ENCODE measurements at places on chromosomes 11 and 22. TPM values are rescaled to one million over a fixed set of nuclear protein-coding genes. Genes with fewer than 3 reads are reported as not detected.

DNA sequence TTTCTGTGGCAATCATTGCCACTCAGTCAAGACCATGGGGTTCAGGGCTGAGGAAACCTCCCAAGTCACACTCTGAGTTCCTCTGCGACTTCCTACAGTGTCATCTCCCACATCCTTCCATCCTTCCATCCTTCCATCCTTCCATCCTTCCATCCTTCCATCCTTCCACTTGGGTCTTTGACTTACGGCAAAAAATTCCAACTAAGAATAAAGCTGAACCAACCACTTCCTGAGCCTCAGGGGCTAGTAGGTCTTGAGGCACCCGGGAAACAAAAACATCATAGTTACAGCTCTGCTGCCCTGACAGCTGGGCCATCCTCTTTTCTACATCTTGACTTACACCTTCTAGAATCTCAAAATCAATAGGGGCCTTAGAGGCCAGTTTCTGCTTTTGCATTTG lies 32.1 kb downstream of the EHF start:
- no peak for ATAC-seq

GRCh38 chr11:78742430-78742829 lies 167.8 kb upstream of the NARS2 start:
- peak; percentile 88 for ATAC-seq

The KCNJ1 gene
- total RNA-seq = not detected

DNA sequence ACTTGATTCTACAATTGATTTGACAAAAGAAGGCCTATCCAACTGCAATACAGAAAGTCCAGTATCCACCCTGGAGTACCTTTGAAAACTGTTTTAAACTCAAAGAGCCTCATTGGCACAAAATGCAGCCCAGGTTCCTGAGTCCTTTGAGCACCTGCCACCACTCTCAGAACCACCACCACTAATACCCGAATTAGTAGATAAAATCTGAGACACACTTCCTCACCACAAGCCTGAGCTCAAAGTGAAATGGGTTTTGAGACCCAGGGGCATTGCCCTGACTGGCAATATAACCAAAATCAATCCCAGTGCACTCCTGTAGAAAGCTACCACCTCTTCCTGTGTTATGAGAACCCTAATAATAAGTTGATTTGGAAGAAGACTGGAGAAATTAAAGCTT lies 215.7 kb downstream of the CSNK2A3 start:
- no peak for ATAC-seq

The CBLIF gene
- total RNA-seq = not detected

The OR5A1 gene
- total RNA-seq = not detected

DNA sequence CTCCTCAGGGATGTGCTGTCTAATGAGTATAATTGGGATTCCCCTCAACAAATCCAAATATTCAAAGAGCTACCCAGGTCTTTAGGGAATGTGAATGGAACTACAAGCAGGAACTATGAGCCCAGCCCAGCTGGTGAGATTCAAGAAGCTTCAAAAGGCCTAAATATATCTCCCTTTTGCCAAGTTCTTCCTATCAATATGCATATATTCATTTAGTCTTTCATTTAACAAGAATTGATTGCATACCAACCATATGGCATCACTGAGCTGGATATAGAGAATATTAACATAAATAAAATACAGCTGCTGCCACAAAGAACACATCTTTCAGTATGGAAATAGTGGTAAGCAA lies 58.9 kb upstream of the PRSS23 start:
- no peak for ATAC-seq

- ATAC-seq = no peak
These were observed 1411.1 kb downstream of the BRD1 start for GRCh38 chr22:48416396-48417224.

The SLC29A2 gene
- total RNA-seq = 3.6 TPM

DNA sequence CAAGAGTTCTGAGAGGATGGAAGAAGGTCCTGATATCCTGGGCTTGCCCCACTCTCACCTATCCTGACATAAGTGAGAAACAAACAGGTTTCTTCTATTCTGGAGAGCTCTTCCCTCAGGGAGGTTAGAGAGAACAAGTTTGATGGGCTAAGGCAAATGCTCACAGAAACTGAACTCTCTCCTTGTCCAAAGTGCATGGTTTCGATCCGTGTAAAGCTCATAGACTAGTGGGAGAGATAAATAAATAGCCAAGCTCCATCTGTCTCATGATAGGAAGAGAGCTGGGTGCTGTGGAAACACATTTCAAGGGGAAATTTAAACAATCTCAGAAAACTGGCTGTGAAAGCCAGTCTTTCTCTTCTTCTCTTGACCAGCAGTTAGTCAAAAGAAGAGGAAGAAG lies 459.5 kb upstream of the LARGE1 start:
- ATAC-seq = no peak

GRCh38 chr11:7573558-7574296 lies 59.9 kb downstream of the PPFIBP2 start:
- no peak for ATAC-seq

The POLR2F gene
- 67.8 TPM for total RNA-seq

DNA sequence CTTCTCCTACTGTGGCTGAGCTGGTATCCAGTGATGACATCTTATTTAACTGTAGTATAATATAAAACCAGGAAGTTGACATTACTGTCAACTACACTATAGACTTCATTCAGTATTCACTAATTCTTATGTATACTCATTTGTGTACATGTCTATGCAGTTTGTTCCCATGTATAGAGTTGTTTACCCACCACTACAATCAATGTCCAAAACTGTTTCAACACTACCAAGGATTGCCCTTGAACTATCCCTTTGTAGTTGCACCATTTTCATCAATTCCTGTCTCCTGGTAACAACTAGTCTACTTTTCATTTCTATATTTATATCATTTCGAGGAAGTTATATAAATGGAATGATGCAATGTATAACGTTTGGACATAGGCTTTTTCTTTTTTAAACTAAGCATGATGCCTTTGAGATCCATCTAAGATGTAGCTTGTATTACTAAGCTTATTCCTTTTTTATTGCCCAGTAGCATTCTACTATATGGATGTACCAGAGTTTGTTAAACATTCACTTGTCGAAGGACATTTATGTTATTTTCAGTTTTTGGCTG lies 39.2 kb downstream of the TMEM135 start:
- ATAC-seq = no peak

GRCh38 chr11:2310786-2311352 lies 9.1 kb downstream of the TSPAN32 start:
- ATAC-seq = no peak

The HYLS1 gene
- total RNA-seq = 4.6 TPM

The PARVG gene
- 2.1 TPM for total RNA-seq

The NDUFC2 gene
- 145 TPM for total RNA-seq

The LRRN4CL gene
- 1.1 TPM for total RNA-seq

The ANO1 gene
- 7.9 TPM for total RNA-seq

GRCh38 chr11:57323167-57323854 lies 1.4 kb downstream of the TNKS1BP1 start:
- ATAC-seq = no peak

The AMPD3 gene
- 16.2 TPM for total RNA-seq

GRCh38 chr11:66883016-66883965 lies 26.4 kb downstream of the LRFN4 start:
- peak; percentile 69 for ATAC-seq

The MOGAT2 gene
- total RNA-seq = 0.60 TPM

GRCh38 chr22:37501610-37502341 lies 15.6 kb upstream of the MFNG start:
- ATAC-seq = peak; percentile 17

GRCh38 chr11:89420981-89421380 lies 70.2 kb downstream of the NOX4 start:
- no peak for ATAC-seq

- ATAC-seq = no peak
These were observed 12.8 kb downstream of the CD82 start for GRCh38 chr11:44578279-44578678.

GRCh38 chr11:76263166-76263565 lies 56.9 kb upstream of the WNT11 start:
- ATAC-seq = no peak

The MMP10 gene
- total RNA-seq = 1.4 TPM

GRCh38 chr22:28817919-28818859 lies 17.8 kb upstream of the XBP1 start:
- ATAC-seq = peak; percentile 91

The PIWIL4 gene
- 0.80 TPM for total RNA-seq

DNA sequence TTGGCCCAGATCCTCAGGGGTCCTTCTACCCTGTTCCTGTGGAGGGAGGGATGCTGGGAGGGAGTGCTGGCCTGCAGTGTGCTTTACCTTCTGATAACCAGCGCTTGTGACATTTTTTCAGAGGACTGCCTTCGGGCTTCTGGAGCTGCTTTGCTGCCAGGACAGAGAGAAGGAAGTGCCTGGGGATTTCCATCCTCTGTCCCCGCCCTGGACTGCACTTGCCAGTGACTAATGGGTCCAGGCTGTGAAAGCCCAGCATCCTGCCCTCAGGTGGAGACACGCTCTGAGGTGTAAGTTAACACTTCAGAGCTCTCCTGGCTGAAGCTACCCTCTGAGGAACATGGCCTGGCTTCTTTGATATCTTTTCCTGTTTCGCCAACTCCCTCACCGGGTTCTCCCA lies 158.7 kb upstream of the SYT13 start:
- peak; percentile 84 for ATAC-seq

DNA sequence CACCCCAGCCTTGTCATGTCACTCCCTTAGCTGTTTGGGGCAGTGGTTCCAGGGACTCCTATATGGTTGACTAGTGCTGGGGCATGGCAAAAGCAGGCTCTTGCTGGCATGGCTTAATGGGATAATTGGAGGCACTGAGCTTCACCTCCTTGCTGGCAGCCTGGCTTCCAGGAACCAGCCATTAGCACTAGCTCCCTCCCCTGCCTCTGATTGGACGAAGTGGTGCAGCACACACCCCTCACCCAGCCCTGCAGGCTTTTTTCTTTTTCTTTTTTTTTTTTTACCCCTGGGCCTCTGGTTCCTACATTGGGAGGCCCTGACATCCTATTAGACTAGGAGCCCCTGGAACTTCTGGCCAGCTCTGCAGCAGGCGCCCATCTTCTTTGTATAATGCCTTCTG lies 18.6 kb downstream of the PHLDB1 start:
- ATAC-seq = no peak

The ACR gene
- total RNA-seq = 0.40 TPM

The CHRNA10 gene
- 0.64 TPM for total RNA-seq

All from esophagus mucosa (tissue), 1 donor.